Stimulated activated CD4-positive, alpha-beta T cell treated with anti-CD3 and anti-CD28 coated beads, Interleukin-4, amount 100 ng/mL, for 4 hours (primary cell): ENCODE measurements at places on chromosomes 1 and 21.

DNA sequence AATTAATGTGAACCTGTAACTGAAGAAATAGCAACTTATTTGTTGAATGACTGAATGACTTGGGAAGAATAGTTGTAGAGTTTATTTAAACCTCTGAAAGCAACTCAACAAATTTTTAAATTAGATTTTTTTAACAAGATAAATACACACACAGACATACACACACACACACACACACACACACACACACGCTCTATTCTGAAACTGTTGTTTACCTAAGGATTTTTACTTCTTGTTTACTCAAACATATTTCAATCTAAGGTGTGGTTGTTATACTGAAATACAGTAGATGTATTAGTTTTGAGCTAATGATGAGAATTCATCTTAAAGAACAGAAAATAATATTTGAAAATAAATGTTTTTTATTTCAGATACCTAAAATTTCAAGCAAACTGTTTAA lies 11.5 kb downstream of the ACADM start:
- no peak for DNase-seq

DNA sequence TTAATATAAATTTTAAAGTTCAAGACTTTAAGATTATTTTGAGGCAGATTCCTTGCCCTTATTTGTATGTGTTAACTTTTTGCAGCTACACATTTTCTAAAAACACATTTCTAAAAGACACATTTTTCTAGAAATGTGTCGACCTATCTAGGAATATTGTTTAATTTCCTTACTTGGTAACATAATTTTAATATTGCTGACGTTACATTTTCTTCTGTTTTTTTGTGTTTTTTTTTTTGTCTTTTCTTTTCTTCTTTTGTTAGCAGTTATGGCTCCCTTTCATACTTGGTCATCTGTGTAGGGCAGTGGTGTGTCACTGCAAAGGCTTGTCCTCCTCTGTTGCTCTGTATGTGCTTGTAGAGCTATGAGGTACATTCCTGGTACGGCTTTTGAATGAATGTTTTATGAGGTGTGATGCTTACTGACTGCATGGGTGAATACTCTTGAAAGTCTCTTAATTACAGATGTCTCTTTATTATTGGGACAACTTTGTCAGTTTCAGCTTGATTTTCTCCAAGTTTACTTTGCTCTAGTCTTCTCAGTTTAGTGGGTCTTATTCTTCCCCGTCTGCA lies 30.1 kb downstream of the LRRC8D start:
- DNase-seq = no peak

- DNase-seq = no peak
Observed at GRCh38 chr1:13790290-13791030, 90.5 kb downstream of the PRDM2 start.

DNA sequence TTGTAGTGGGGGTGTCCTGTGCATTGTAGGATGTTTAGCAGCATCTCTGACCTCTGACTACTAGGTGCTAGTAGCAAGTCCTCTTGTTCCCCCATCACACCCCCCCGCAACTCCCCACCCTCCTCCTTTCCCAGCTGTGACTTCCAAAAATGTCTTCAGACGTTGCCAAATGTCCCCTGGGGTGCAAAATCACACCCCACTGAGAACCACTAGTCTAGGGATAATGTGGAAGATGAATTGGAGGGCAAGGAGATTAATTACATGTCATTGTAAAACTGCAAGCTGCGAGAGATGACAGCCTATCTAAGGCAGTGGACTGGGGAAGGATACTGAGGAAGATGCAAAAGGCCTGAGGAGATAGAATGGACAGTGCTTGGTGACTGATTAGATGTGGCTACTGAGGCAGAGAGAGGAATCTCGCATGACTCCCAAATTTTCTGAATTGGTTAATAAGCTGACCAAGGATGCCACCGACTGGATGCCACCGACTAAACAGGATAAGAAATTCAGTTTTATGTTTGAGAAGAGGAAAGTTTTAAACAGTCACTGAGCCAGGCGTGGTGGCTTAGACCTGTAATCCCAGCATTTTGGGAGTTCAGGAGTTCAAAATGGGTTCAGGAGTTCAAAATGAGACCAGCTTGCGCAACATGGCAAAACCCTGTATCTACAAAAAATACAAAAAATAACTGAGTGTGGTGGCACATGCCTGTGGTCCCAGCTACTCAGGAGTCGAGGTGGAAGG lies 3.1 kb upstream of the JAK1 start:
- no peak for DNase-seq

- DNase-seq = peak; percentile 41
Observed at GRCh38 chr1:108828074-108828961, 28.6 kb downstream of the AKNAD1 start.

- DNase-seq = no peak
Observed at GRCh38 chr1:171250263-171250662, 2.0 kb downstream of the FMO1 start.

GRCh38 chr1:203100516-203100869 lies 14.7 kb upstream of the MYOG start:
- DNase-seq = no peak

GRCh38 chr1:2543543-2544092 lies 12.6 kb upstream of the TNFRSF14 start:
- DNase-seq = no peak

- DNase-seq = no peak
Observed at GRCh38 chr1:151976015-151976343, 17.7 kb downstream of the S100A10 start.

GRCh38 chr1:202197653-202198365 lies 4.2 kb downstream of the LGR6 start:
- no peak for DNase-seq

DNA sequence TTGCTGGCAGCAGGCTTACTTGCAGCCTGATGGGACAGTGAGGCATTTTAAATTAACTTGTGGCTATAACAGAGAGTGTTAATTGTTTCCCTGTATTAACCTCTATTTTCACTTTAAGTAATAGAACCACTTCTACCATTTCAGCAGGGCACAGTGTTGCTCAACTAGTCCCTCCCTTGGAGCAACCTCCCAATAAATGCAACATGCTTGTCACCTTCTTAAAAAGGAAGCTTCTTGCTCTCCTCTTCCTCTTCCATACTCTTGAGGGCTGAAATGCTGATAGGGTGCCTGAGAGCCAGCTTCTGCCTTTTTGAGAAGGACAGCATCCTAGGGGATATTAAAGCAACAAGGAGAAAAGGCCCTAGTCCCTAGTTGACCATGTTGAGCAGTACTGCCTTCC lies 52.1 kb downstream of the C4BPA start:
- DNase-seq = no peak

- DNase-seq = no peak
Observed at GRCh38 chr1:15500184-15501178, 23.5 kb downstream of the CASP9 start.

- DNase-seq = no peak
Observed at GRCh38 chr1:212238552-212238951, 46.7 kb upstream of the PPP2R5A start.

- DNase-seq = no peak
Observed at GRCh38 chr1:227490478-227490877, 72.9 kb upstream of the ZNF678 start.

- DNase-seq = no peak
Observed at GRCh38 chr1:231940701-231941100, 314.1 kb downstream of the DISC1 start.

- no peak for DNase-seq
Observed at GRCh38 chr21:37688952-37689659, 227.2 kb downstream of the KCNJ6 start.

GRCh38 chr1:214192825-214193643 lies 87.9 kb upstream of the SMYD2 start:
- no peak for DNase-seq

- DNase-seq = no peak
Observed at GRCh38 chr1:69737527-69738185, 169.9 kb downstream of the LRRC7 start.

GRCh38 chr1:47823040-47823808 lies 174.0 kb downstream of the TRABD2B start:
- no peak for DNase-seq

DNA sequence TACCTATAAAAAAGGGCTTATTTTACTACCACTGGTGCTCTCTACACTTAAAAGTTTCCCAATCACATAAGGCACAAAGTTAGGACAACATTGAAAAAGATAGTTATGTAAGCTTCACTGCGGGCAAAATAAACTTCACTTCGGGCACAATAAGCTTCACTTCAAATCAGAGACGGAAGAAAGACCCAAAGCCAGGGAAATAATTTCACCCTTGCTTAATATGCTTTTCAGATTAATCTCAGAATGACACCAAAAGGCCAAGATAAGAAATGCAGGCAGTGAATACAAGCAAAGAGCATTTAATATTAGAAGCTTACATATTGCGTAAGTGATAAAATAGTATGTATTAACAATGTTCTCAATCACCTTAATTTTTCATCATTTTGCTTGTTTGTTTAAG lies 444.2 kb downstream of the SETD4 start:
- no peak for DNase-seq

GRCh38 chr1:155967341-155968050 lies 10.9 kb downstream of the ARHGEF2 start:
- DNase-seq = no peak

- peak; percentile 26 for DNase-seq
Observed at GRCh38 chr1:231315887-231316286, 21.8 kb downstream of the EXOC8 start.

DNA sequence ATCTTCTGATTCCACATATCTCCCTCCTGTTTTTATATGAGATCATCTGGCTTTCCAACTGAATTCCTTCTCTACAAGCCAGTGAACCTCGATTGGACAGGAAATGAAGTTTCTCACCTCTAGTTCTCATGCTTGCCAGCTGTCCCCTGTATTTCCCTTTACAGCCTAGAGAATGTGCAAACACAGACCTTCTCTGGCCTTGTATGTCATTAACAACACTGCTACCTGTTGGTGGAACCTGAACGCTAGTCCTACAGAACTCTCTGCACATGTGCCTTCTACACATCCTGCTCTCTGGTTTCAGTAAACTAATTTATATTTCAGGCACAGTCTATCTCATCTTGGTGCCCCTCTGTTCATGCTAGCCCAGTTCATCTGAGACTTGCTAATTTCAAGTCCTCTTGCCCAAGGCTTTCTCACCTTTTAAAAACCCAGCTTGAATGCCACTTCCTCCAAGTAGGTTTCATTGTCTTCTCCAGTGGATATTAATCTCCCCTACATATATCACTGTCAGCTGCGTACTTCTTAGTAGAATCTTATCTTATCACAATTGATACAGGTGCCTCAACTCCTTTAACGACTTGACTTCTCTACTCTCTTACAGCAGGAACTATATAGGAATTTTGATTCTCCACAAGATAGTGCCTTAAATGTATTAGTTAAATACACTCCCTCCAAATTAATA lies 549.9 kb downstream of the PLPP3 start:
- no peak for DNase-seq

- no peak for DNase-seq
Observed at GRCh38 chr21:26140164-26140579, 30.4 kb downstream of the APP start.

- DNase-seq = no peak
Observed at GRCh38 chr1:169201084-169201619, 94.7 kb downstream of the ATP1B1 start.

GRCh38 chr1:117596023-117596720 lies 9.7 kb upstream of the TENT5C start:
- no peak for DNase-seq

DNA sequence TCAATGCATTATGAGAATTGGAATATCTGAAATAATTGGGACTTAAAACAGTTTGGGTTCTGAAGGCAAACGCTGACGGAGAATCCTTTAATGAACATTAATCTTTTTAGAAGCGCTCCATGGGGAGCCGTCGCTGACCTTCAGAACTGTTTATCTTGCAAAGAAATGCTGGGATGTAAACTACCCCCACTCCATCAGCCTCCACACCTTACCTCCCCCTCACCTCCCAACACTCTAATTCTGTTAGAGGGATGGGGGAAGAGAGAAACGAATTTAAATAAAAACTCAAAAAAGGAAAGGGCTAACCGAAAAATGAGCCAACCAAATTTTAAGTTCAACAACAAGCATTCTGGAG lies 44.1 kb upstream of the DNAJC6 start:
- DNase-seq = no peak

GRCh38 chr21:14405225-14405624 lies 22.3 kb upstream of the HSPA13 start:
- no peak for DNase-seq

- no peak for DNase-seq
Observed at GRCh38 chr1:110265186-110265585, 55.1 kb downstream of the KCNC4 start.

DNA sequence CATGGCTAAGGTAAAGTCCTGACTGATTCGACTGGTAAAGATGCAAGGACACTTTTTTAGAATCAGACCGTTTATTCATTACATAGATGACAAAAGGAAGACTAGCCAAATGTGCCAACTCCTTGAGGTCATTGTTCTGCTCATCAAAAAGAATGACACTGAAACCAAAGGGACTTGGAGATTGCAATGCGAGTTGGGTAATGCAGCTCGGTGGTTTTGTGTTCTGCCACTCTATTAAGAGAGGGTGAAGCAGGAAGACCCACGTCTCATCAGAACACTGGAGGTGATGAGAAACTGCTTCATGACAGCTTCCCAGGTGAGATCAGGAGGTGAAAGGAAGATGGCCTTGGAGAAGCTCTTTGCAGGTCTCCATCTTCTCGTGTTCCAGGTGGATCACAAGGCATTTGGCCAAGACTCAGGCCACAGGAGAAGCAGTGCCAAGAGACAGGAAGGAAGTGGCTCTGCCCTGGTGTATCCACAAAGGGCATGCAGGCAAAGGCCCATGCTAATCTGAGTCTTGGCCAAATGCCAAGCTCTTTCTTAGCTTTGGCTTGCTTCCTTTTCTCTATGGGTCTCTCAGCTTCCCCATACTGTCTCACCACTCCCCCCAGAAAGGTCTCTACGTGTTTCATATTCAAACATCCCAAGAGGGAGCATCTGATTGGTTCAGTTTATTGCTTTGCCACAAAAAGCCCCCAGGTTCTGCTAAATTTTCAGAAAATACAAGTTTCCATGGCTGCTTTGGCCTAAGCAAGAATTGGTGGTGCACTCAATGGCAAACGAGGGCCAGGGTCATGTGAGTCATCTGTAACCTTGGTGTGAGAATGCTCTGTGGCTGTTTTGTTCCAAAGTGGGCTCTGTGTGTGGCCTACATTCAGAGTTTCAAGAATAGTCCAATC lies 5.7 kb upstream of the CCT8 start:
- no peak for DNase-seq

DNA sequence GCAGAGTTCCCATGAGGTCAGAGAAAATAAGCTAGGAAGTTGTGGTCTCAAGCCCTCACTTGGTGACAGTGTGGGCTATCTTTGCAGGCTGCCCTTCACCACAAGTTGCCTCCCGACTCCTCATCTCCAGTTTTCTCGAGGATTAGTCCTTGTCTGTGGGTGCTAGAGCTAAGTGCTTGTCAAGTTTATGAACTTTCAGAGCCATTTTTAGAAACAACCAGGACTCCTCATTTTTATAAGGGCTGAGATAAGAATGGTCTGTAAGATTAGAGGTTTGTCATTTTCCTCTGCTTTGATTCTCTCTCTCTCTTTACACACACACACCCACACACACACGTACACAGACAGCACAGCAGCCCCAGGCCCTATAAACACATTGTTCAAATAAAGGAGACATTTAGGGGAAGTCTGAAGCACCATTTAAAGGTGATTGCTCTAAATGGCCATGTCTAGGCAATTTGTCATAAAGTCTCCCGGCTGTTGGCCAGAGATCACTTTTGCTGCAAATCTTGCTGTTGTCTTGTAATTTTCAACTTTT lies 127.2 kb downstream of the LACTBL1 start:
- DNase-seq = no peak

GRCh38 chr21:37413553-37414291 lies 47.1 kb downstream of the DYRK1A start:
- no peak for DNase-seq

GRCh38 chr1:200410566-200410878 lies 686 bp upstream of the ZNF281 start:
- DNase-seq = no peak

- no peak for DNase-seq
Observed at GRCh38 chr1:87154384-87154783, 174.3 kb upstream of the LMO4 start.
